ENCODE measurements at places on chromosomes 12 and 14.

- no peak for DNase-seq
Measured at GRCh38 chr14:24144451-24144850, 2.0 kb downstream of the PSME2 start.

DNA sequence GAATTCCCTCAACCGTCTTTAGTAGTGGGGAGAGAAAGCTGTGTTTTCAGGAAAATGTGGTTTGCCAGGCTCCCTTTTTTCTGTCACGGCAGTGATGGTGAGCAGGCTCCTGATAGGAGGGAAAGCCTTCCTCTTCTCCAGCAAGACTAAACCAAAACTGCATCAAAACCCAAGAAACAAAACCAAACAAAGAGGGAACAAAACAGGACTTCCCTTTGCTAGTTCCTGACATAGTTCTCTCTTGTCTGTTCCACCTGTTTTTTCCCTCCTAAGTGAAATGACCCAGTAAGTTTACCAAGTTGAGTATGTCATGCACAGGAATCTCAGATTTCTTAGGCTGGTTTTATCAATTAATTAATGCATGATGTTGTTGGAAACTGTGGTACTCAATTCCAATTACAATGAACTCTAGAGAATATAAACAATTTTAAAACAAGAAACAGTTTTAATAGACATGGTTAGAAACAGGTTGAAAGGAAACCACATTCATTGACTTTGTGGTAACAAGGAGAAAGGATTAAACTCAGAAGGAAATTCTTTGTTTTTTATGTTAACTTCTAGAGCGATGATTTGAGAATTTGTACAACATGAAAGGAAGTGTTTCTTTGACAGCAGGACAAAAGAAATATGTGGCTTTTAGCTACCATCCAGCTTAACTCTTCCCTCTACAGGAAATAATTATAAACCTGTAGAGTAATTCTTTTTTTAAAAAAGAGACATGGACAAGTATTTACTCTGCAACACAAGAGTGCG lies 23.0 kb upstream of the CSRP2 start:
- no peak for DNase-seq

DNA sequence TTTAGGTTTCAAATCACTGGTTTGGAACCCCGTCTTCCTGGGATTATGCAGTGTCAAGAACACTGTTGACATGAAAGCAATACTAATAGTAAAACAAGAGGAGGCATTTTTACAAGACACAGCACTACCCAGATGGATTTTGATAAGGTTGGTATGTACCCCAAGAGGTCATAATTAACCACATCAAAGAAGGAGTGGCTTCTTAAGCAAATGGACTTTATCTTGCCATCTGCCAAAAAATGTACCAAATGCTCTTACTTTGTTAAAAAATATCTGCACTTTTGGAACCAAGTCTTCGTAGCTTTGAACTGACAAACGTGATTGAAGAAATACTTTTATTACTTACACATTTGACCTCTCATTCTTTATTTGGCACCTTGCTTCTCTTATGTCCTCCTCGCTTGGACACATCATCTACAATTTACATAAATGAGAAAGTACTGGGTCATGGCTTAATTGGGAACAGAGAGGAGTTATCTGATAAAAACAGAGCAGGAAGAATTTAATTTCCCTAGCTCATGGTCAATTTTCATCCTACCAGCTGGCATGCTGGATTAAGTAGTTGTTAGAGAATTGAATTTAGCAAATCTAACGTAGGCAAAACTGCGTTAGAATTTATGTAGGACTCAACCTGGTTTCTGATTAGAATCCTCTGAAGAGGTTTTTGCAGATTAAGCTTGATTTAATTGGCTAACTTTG lies 54.5 kb upstream of the PRICKLE1 start:
- no peak for DNase-seq

DNA sequence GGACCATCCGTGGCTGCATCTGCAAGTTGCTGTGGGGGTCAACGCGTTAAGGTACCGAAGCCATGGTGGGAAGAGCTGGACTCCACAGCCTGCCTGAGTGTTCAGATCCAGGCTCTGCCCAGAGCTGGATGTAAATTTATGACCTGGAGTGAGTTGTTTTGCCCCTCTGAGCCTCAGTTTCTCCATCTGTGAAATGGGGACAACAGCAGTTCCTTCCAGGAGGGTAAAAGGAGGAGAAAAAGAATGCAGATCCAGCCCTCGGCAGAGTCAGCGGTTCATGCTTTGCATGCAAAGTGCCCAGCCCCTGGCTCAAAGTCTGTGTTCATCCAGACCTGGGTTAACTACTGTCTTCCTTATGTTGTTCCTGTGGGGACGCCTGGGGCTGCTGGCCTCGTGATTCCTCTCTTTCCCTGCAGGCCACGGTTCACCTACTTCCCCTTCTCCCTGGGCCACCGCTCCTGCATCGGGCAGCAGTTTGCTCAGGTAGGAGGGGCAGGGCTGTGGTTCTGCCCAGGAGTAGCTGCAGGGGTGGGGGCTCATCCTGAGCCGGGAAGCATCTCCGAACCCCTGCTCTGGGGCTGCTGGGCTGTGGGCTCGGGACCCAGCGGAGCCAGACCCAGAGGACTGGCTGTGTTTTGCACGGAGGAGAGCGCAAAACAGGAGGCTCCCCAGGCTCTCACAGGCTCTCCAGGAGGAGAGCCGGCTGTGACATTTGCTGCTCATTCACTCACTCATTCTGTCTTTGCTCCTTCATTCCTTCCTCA lies 41.9 kb downstream of the CYP46A1 start:
- no peak for DNase-seq

GRCh38 chr12:11171969-11172675 lies 1.1 kb downstream of the SMIM10L1 start:
- DNase-seq, result no peak

- peak; percentile 81 for DNase-seq
Measured at GRCh38 chr12:107415834-107416233, 269.8 kb upstream of the PWP1 start.

DNA sequence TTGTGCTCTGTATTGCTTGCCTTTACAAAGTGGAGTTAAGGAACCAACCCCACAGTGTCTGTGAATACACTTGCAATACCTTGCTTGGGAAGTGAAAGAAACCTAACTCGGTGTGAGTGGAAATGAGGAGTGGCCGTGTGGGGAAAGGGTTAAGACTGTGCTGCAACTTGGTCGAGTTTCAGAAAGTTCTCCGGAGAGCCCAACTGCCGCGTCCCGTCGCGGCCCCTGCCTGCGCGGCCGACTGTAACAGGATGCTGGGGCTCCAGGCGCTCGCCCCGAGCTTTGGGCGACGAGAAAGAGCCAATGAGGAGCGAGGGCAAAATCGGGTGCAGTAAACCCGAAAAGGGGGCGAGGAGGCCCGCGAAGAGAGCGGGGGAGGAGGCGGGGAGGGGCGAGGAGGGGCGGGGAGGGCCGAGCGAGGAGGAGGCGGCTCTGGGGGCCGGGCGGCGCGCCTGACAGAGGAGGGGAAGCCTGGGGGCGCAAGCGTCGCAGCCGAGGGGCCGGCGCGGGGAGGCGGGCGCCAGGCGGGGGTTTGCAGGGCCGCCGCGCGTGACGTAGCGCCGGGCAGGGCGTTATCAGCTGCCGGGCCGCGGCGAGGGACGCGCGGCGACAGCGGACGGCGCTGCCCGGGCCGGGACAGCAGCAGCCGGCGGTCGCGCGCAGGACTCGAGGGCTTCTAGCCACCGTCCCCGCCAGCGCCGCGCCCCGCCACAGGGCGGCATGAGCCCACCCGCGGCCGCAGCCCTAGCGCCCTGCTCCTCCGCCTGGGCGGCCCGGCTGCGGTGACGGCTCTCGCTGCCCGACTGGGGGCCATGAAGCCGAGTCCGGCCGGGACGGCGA lies at the start of gene DACT1:
Gene DACT1 (plus strand): TSS at position 572 of the 840 bp plus-strand sequence. CDS start 241 bp downstream, at position 813.
- peak; percentile 74 for DNase-seq

DNA sequence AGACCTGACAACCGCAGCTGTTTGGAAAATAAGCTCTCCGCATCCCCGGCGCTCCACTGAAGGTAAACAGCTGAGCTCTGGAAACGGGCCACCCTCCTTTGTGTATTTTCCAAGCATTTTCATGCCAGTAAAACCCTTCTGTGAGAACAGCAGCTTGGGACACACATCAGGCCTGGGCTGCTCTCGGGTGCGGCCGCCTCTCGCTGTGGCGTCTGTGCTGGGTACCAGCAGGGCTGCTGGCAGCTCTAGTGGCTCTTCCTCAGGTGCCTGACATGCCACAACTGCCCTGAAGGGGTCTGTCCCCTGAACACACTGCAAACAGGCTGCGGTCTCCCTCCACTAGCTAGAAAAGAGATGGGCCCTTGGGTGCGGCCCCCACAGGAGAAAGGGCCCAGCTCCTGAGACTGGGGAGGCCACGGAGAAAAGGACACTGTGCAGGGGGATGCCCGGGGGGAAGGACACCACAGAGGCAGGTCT lies 96.3 kb downstream of the ITPK1 start:
- no peak for DNase-seq

- DNase-seq, result no peak
Measured at GRCh38 chr14:61523751-61524150, 171.6 kb upstream of the HIF1A start.

DNA sequence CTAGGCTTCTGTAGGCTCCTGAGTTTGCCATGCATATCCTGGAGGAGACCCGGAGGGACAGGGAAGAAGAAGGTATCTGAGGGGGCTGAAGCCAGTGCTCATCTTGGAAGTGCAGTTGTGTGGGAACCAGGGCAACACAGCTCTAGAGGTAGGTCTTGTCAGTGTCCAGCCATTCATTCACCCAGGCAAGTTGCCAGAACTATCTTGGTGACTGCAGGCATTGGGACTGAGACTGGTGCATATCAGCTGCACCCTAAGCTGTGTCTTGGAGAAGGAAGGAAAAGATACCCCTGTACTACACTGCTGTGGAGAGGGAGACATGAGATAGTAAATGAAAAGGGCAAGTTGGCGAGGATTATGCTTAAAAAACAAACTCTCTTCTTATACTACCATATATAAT lies 4.9 kb upstream of the WIF1 start:
- DNase-seq, result no peak

DNA sequence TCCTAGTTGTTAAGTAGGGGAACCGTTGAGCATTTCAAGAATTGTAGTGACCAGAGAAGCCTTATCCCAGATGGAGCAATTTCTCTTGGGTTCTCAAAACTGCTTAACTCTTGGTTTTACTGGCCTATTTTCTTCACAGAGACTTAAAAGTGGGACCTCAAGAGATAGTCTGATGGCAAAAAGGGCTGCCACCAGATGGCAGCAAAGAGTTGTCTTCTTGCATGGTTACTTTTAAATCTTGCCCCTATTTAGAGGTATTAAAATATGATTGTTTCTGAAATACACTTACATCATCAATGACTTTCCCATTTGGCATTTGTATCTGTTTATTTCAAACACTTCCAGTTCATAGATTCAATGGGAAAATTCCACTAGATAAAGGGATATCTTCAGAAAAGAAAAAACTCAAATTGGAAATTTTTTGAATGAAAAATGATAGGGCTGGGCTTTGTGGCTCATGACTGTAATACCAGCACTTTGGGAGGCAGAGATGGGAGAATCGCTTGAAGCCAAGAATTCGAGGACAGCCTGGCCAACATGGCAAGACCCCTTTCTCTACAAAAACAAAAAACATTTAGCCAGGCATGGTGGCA lies 69.9 kb upstream of the CNTN1 start:
- peak; percentile 9 for DNase-seq

GRCh38 chr12:11819643-11820042 lies 170.2 kb downstream of the ETV6 start:
- DNase-seq, result no peak

GRCh38 chr12:26187014-26187798 lies 8.2 kb upstream of the SSPN start:
- no peak for DNase-seq

DNA sequence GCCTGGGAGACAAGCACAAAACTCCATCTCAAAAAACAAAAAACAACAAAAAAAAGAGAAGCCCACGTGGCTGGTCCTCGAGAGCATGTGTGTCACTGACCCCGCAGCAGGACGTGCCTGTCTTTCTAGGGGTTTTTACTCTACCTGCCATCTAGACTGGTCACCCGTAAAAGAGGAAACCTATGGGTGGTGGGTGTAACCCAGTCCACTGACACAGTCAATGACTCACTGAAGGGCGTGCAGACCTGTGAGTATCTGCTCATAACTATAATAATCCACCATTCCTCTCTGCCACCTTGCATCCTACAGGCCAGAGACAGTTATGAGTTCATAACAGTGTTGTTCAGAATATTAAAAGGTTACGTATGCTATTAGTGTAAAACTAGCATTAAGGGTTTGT lies 4.6 kb downstream of the GOLGA3 start:
- no peak for DNase-seq

GRCh38 chr12:80040075-80040738 lies 59.1 kb upstream of the OTOGL start:
- no peak for DNase-seq

DNA sequence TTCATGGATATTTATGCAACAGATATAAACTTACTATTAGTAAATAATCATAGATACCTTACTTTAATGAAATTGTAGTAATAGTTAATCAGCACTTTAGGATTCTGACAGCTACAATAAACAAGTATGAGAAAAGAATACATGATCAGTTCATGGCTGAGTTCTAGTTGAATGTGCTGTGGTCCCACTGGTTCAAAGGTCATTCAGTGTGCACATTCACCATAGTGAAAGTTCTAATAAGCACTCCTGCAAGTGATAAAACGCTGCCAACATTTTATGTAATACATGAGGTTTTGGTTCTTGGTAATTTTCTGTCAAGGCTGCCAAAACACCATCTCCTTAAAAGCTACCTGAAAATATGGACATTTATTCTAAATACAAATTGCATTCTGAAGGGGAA lies 92.6 kb downstream of the NUMB start:
- DNase-seq, result no peak

DNA sequence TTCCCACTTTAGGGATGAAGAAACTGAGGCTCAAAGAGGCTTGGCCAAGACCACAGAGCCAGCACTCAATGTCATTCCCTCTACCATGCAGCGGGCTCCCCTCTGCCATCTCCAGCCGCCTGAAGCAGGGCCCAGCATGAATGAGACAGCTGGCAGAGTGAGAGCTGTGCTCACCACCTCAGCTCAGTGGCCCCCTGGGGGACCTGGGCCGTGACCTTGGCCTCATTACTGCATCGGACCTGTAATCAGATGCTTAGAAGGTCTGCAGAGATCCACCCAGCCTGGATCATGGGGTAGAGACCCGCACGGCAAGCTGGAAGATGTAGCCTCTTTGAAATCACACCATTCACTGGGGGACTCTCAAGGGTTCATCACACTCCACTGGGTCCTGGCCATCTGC lies 22.7 kb upstream of the CORO1C start:
- DNase-seq, result no peak

DNA sequence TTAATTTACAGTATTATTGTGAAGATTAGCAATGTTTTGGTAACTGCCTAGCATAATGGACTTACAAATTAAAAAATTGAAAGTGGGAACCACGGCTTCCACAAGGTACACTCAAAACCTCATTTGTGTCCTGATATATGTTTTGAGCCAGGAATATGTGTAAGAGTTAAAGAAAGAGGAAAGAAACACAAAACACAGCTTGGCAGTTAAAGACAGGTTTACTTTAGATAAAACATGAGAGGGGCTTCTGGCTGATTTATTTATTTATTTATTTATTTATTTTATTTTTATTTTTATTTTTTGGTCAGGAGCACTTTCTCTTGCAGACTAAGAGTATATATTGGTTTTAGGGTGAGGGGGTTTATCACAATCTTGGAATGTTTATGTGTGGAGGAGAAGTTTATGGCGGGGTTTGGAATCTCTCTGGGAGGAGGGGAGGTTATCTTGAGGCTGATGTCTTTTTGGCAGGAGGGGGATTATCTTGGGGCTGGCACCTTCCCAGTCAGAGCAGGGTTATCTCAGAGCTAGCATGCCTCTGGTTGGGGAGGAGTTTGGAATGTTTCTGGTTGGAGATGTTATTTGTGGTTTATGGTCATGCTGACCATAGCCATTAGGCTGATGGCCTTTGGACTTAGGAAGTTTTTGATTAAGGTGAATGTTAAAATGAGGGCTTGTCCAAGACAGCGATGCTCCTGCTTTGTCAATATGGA lies 436.7 kb downstream of the DAD1 start:
- DNase-seq, result no peak

- peak; percentile 47 for DNase-seq
Measured at GRCh38 chr12:116861320-116861719, 19.9 kb downstream of the HRK start.

All from fibroblast of skin of left biceps (primary cell).